ENCODE measurements at places on chromosomes 11 and 22. TPM values are rescaled to one million over a fixed set of nuclear protein-coding genes. Genes with fewer than 3 reads are reported as not detected.

GRCh38 chr22:30212363-30212995 is 34.1 kb downstream of the LIF start:
- H3K36me3 ChIP-seq, result no peaks in the 10 kb centered on the region
- no peak overlapping the region for H3K27ac ChIP-seq
- peaks cover 20% of the 10 kb centered on the region for H3K27me3 ChIP-seq
- H3K4me3 ChIP-seq, result no peak overlapping the region
- ATAC-seq, result peak; percentile 64
- no peaks in the 10 kb centered on the region for H3K4me1 ChIP-seq

CACNA1I gene
- 0.07 TPM for total RNA-seq

DNA sequence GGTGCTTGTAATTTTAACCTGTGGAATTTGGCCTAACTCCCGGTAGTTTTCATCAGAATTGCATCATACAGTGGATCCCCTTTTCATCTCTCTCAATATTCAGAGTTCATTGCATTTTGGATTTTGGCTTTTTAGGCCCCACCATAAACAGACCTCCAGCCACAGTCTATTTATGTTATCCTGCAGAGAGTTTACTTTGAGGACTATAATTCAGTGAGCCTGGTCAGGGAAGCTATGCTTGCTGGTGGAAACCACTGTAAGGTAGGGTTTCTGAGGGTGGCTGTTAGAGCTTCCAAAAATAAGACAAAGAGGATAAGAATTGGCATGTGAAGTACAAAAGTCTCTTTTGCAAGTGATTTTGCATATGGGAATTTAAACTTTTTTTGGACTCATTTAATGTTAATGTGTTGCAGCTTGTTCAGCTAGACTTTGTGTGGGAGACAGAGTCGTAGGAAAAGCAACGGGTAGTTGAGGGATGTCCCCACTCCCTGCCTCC is 34.8 kb upstream of the DDI1 start:
- H3K4me1 ChIP-seq, result no peaks in the 10 kb centered on the region
- no peaks in the 10 kb centered on the region for H3K36me3 ChIP-seq
- H3K27me3 ChIP-seq, result no peaks in the 10 kb centered on the region

GRCh38 chr11:1630271-1630670 is 696 bp downstream of the KRTAP5-5 start:
- H3K27me3 ChIP-seq, result peaks cover 74% of the 10 kb centered on the region
- no peak for ATAC-seq
- H3K4me1 ChIP-seq, result no peaks in the 10 kb centered on the region
- H3K4me3 ChIP-seq, result no peak overlapping the region
- no peak overlapping the region for H3K27ac ChIP-seq

DNA sequence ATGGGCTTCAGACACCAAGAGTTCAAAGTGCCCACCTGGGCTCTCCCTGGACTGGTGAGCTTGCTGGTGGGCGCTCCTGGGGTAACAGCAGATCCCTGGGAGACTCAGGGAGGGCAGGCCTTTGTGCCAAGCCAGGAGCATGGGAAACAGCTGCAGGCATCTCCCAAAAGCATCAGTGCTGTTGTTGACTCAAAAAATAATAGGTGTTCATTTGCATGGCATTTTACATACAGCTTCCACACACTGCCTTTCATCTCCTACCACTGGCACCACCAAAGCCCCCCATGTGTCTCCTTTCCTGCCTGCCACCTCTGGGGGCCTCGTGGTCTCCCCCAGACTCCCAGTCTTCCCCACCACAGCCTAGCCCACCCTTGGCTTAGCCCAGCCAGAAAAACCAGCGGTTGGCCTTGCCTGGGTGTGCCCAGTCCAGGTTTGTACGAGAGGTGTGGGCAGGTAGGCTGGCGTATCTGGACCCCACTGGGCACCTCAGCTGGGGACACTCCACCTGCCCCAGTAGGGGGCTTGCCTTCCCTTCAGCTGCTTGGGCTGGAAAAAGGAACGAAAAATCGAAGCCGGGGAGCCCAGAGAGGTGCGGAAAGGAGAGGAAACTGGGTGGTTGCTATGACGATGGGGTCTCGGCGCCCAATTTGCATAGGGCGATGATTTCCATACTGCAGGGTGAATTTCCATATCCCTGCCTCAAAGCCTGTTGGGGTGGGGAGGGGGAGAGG is 15.0 kb downstream of the POU2F3 start:
- H3K4me1 ChIP-seq, result no peaks in the 10 kb centered on the region
- no peak overlapping the region for H3K27ac ChIP-seq
- ATAC-seq, result no peak

DNA sequence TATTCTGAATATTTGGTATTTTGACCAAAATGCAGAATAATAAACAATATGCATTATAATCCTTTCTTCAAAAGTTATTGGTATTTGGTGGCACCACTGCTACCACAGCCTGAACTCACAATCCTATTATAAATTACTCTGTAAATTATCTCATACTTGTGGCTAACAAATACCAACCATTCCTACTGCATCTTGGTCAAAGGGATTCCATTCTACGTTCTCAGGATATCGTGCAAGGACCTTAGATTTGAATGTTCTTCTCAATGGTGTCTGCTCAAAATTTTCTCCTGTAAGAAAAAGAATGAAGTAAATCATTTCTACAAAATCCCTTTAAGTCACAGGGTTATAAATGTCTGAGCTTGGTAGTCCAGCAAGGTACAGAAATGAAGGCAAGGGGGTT is 58.7 kb downstream of the DENND5A start:
- H3K27ac ChIP-seq, result no peak overlapping the region
- no peak overlapping the region for H3K4me3 ChIP-seq
- H3K36me3 ChIP-seq, result no peaks in the 10 kb centered on the region
- peaks cover 40% of the 10 kb centered on the region for H3K4me1 ChIP-seq
- no peaks in the 10 kb centered on the region for H3K27me3 ChIP-seq
- ATAC-seq, result no peak

GRCh38 chr11:27930946-27931345 is 177.0 kb downstream of the KIF18A start:
- no peaks in the 10 kb centered on the region for H3K27me3 ChIP-seq
- no peak overlapping the region for H3K4me3 ChIP-seq
- H3K27ac ChIP-seq, result no peak overlapping the region

GRK3 gene
- 7.8 TPM for total RNA-seq

DNA sequence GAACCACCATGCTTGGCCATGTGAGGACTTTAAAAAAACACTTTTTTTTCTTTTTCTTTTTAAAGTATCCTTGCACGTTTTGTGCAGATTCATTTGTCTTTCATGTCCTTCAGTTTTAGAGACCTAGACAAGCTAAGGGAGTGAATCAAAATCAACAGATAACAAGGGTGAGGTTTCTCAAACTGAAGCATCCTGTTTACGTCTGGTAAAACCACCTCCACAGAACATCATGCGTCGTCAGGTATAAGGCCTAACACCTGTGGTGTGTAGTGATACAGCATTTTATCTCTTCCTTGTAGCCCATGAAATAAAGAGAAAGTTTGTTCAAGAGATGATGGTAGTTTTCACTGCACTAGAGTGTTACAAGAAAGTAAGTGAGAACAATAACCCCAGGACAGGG is 26.3 kb upstream of the CSF2RB start:
- H3K27me3 ChIP-seq, result peaks cover 30% of the 10 kb centered on the region
- no peaks in the 10 kb centered on the region for H3K4me1 ChIP-seq
- H3K4me3 ChIP-seq, result no peak overlapping the region
- ATAC-seq, result no peak

DNA sequence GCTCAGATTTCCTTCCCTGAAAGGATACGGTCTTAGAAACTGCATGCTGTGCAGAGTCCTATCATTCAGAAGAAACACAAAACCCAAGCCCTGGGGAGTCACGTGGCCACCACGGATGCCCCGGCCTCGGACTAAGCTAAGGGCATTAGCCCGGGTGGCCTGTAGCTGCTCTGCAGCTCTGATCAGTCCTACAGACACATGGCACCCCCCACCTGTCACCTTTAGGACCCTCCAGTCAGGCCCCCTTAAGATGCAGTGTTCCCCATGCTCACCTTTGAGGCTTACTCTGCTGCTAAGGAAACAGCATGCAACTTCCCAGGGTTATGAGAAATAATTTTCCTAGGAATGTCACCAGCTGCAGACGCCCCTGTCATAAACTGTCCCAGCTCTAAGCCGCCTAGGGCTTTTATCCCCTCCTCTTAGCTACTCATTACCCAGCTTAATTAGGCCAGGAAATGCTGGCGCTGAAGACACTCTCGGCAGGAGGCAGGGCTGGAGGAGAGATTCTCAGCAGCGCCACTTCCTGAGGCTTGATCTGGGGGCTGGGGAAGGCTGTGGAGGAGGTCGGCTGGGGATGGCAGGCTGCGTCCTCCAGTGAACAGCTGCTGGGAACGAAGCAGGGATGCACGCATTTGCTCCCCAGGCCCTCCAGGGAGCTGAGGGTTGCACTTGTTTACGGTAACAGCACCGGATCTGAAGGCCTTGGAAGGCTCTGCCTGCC is 47.2 kb upstream of the ADA2 start:
- H3K4me3 ChIP-seq, result no peak overlapping the region
- no peak overlapping the region for H3K27ac ChIP-seq
- no peak for ATAC-seq

DEFB131B gene
- total RNA-seq, result not detected

AQP11 gene
- total RNA-seq, result 0.96 TPM

GRCh38 chr11:60810151-60810550 is 25.0 kb downstream of the MS4A10 start:
- no peaks in the 10 kb centered on the region for H3K4me1 ChIP-seq
- no peaks in the 10 kb centered on the region for H3K36me3 ChIP-seq
- no peak overlapping the region for H3K4me3 ChIP-seq
- H3K27me3 ChIP-seq, result peaks cover 16% of the 10 kb centered on the region
- H3K27ac ChIP-seq, result no peak overlapping the region

GRCh38 chr11:76327756-76328388 is 53.1 kb downstream of the THAP12 start:
- H3K4me3 ChIP-seq, result no peak overlapping the region
- no peaks in the 10 kb centered on the region for H3K27me3 ChIP-seq
- H3K27ac ChIP-seq, result no peak overlapping the region
- H3K4me1 ChIP-seq, result no peaks in the 10 kb centered on the region
- ATAC-seq, result no peak

- H3K27ac ChIP-seq, result no peak overlapping the region
- H3K4me3 ChIP-seq, result no peak overlapping the region
- no peaks in the 10 kb centered on the region for H3K27me3 ChIP-seq
- H3K4me1 ChIP-seq, result peaks cover 9% of the 10 kb centered on the region
These were observed 5.4 kb upstream of the TTC36 start for GRCh38 chr11:118521892-118522311.

DNA sequence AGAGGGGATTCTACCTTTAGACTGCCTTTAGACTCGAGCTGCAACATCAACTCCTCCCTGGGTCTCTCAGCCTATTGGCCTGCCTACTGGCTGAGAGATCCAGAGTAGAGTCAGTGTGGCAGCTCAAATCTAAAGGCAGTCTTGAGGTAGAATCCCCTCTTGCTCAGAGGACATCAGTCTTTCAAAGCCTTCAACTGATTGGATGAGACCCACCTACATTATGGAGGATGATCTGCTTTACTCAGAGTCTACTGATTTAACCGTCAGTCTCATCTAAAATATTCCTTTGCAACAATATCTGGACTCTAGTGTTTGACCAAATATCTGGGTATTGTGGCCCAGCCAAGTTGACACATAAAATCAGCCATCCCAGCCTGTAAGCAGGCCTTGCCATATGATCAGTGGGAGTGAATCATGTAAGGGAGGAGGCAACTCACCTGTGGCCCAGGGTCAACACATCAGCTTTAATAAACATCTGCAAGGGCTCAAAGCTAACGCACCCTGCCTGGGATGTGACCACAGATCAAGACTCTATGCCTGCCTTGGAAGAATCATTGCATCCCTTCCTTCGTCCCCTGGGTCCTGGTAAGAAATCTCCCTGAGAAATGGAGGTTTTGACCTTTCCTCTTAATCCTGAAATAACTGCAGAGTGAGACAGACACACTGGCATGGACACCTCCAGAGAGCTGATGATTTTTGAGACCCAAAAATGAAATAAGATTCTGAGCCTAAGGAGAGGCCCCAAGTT is 198.0 kb downstream of the DBX1 start:
- ATAC-seq, result no peak
- H3K27ac ChIP-seq, result no peak overlapping the region

PIH1D2 gene
- 3.2 TPM for total RNA-seq

PANX3 gene
- total RNA-seq, result 0.47 TPM

SPTBN2 gene
- total RNA-seq, result 8.7 TPM

GRCh38 chr11:1153105-1153950 is 4.4 kb upstream of the MUC5AC start:
- no peak overlapping the region for H3K27ac ChIP-seq
- H3K4me3 ChIP-seq, result no peak overlapping the region
- no peaks in the 10 kb centered on the region for H3K4me1 ChIP-seq
- peaks cover 49% of the 10 kb centered on the region for H3K27me3 ChIP-seq
- ATAC-seq, result no peak
- no peaks in the 10 kb centered on the region for H3K36me3 ChIP-seq

C11orf91 gene
- total RNA-seq, result not detected

BAIAP2L2 gene
- total RNA-seq, result not detected

GAL gene
- total RNA-seq, result 4.7 TPM

DNA sequence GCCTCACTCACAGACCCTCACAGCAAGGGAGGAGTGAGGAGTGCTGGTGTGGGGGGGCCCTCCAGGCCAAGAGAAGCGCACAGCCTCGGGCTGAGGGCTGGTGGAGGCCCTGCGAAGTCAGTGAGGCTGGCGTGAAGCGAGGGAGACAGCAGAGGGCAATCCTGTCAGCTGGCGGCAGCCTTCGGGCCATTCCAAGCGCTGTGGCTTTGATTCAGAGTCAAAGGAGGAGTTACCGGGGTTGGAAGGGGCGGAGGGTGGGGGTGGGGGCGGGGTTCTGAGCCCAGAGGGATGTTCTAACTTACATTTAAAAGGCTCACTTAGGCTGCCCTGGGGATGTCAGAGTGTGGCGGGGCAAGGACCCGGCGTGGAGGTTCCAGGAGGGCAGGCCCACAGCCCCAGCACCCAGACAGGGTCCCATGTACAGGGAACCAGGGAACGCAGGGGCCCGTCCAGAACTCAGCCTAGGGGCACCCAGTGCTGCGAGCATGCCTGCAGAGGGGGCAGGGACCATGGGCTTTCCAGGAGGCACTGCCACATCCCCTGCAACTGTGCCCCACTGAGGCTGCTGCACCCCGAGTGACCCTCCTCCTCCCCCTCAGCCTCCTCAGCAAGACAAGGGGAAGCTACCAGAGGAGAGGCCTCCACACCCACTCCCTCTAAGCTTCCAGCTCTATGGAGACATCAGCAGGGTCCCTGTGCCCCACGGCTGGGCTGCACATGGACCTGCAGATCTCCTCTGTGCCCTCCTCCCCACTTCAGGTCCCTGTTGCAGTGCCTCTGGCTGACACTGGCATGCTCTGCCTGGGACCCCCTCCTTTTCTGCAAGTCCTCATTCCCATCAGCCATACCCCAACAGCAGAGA is 39.7 kb upstream of the TTLL12 start:
- H3K27ac ChIP-seq, result no peak overlapping the region
- H3K4me3 ChIP-seq, result no peak overlapping the region
- ATAC-seq, result no peak
- H3K27me3 ChIP-seq, result peaks cover 4% of the 10 kb centered on the region
- H3K4me1 ChIP-seq, result no peaks in the 10 kb centered on the region
